ENCODE measurements at places on chromosomes 16 and 17.

GRCh38 chr17:71472809-71473789 is 647.7 kb upstream of the SOX9 start:
- no peak for DNase-seq

- no peak for DNase-seq
These were observed 14.2 kb upstream of the DHRS13 start for GRCh38 chr17:28917029-28917428.

GRCh38 chr16:80500961-80501525 is 39.8 kb upstream of the DYNLRB2 start:
- DNase-seq = no peak

DNA sequence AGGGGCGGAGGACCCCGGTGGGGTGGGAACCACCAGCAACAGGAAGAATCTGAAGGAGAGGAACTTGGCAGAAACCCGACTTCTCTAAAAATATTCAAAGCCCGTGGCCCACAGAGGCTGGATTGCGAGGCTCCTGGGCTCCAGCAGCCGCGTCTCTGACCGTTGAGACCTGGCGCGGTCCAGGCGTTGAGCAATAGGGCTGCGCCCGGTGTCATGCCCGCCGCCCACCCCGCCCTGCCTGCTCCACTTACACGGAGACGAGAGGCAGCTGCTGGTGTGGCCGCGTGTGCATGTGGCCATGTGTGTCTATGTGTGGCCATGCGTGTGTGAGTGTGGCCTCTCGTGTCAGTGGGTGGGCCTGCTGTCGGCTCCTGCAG is 83.6 kb downstream of the IRF8 start:
- peak; percentile 56 for DNase-seq

DNA sequence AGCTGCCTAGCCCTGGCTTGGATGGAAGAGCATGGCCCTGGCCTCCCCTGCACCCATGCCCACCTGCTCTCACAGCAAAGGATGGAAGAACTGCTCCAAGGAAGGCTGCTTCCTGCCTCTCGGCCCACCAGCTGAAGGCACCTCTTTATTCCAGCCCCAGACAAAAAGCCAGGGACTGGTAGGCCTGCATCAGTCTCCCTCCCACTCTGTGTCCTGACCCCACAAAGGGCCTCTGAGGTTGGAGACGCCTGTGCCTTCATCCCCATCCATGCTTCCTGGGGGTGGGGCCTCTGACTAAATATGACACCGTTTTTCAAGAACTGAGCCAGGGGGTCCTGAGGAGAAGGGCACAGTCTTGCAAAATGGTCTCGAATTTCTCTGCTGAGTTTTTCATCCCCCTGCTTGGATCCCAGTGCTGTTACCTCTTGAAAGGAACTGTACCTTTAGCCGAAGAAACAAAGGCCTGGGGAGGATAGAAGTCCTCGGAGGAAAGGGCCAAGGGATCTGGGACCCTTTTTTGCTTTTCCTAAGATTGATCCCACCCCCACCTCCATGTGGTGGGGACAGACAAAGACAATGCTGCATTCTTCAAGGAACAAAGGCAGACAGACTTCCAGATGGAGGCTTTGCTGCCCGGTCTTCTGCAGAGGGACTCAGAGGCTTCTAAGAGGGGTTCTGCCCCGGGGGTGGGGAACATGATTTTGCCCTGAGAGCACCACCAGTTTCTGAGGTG is 5.2 kb downstream of the C17orf50 start:
- no peak for DNase-seq

GRCh38 chr16:23240994-23241393 is 58.4 kb downstream of the SCNN1G start:
- no peak for DNase-seq

DNA sequence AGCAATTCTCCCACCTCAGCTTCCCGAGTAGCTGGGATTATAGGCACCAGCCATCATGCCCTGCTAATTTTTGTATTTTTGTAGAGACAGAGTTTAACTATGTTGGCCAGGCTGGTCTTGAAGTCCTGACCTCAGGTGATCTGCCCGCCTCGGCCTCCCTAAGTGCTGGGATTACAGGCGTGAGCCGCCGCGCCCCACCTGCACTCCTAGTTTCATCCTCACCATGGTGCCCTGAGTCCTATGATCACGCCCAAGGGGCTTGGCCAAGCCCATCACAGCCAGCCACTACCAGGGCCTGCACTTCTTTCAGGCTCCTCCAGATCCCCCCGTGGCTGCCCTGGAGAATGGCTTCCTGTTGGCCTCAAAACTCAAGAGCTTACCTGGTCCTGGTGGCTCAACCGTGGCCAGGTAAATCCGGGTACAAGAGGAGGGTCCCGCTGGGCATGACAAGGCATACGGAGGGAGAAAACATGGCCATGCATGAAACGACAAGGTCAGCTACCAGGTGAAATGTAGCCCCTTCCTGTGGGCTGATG is 20.4 kb upstream of the TFAP4 start:
- DNase-seq = no peak

GRCh38 chr17:80689129-80689619 is 144.5 kb downstream of the RPTOR start:
- DNase-seq = no peak

- peak; percentile 89 for DNase-seq
These were observed 9.3 kb downstream of the HEXIM2 start for GRCh38 chr17:45170931-45171337.

GRCh38 chr16:86432691-86433090 is 77.6 kb upstream of the FOXF1 start:
- DNase-seq = peak; percentile 60

- DNase-seq = no peak
These were observed 34.0 kb downstream of the TRARG1 start for GRCh38 chr17:1313270-1314005.

DNA sequence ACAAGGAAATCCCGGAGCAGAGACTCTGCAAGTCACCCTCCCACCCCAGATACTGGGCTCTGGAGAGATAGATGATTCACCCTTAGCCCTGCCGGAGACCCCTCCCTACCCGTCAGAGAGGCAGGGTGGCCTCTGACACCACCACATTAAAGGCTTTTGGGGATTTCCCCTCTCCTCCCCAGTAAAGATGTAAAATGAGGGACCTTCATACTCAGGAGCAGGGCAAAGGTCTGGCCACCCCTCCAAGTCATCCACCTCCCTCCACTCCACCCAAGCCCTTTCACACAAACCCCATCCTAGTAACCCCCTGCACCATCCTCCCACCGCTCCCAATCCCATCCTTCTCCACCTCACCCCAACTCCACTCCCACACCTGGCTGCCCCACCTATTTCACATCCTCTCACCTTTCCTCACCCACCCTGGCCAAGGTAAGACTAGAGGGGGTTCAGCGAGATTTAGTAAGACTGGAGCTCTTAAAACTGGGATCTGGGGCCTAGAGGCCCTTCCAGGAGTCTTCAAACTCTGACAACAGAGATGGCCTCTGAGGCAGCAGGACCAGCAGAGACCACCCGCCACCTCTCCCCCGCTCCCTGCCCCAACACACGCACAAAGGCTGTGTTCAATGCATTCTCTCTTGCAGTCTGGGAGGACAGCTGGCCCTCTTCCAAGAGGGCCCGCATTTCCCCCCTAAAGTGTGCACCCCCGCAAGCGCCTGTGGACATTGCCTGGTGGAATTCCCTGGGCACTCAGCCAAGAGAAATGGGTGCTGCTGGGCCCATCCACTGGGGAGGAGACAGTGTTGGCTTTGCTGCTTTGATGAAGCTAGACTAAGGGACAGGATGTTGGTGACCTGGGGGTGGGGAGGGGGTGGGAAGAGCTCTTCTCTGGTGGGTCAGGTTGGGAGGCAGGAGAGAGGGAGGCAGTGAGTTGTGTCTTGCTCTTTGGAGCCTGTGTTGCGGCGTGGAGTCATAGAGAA is 1.1 kb downstream of the ABAT start:
- DNase-seq = no peak

DNA sequence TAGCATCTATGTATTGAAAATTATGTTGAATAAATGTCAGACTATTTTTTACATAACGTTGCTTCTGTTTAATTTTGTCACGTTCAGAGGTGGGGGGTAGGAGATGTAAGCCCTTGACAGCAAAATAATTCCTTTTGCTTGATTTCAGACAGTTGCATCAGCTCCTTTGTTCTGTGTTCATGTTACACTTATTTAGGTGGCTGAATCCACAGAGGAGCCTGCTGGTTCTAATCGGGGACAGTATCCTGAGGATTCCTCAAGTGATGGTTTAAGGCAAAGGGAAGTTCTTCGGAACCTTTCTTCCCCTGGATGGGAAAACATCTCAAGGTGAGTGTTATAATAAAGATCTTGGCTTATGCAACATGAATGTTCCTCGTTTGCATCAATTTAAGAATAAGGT is 4.5 kb downstream of the HERPUD1 start:
- DNase-seq = no peak

DNA sequence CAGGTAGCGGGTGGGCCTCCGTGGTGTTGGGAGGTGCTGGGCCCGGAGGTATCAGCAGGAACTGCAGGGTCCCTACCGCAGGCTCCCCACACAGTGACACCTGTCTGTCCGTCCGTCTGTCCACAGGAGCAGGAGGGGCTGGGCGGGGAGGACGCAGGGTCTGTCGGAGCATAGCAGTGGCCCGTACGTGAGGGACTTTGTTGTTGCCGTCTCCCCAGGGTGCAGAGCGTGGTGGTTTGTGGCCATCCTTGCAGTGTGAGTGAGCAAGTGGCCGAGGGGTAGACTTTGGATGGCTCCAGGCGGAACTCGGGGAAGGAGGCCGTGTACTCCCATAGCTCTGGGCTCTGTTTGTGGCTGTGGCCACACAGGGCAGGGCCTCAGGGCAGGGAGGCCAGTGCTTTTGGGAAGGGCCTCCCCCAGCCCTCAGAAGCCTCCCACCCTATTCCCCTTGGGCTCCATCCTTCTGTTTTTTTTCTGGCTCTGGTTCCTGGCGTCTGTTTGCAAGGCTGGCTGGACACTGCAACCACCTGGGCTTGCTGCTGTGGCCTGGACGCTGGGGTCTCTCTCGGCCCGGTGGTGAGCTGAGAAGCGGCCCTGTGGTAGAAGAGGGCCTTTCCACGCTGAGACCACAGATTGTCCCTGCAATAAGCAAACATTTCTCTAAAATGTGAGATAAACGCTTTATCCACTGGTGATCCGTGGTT is 41.0 kb upstream of the ZNF750 start:
- no peak for DNase-seq

DNA sequence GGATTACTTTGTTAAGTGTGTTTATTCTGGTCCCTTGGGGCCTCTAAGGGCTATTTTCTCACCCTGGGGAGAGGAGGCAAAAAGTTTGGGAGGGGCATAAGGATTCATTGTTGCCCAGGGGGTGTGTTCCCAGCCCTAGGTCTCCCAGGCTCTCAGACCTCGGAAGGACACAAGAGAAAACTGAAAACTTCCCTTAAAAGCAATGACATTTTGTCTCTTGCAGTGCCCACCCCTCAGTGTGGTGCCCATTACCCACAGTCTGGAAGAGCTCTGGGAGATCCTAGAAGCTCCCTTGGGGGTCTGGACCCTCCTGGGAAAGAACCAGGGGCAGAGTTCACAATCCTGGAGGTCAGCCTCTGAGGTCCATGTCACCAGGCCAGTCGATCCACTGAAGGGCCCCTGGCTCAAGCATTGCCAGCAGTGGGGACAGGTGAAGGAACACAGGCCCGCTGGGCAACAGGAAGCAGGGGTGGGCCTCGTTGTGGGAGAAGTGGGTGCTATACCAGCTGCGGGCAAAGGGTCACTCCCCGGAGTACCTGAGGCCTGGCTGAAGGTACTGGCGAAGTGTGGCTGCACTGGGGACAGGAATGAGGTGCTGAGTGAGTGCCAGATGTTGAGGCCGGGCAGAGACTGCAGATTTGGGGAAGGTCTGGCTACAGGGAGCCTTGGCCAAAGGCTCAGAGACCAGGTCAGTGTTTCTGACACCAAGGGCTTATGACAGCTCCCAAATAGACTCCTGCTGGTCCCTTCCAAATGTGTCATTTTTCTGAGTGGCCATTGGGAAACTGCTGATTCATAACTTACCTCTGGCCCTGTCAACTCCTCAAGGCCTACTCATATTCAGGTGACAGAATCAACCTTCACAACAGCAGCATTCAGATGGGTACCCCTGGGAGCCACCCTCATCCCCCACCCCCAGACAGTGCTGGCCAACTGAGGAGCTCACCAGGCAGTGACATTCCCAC is 4.6 kb upstream of the ZNF747 start:
- no peak for DNase-seq

DNA sequence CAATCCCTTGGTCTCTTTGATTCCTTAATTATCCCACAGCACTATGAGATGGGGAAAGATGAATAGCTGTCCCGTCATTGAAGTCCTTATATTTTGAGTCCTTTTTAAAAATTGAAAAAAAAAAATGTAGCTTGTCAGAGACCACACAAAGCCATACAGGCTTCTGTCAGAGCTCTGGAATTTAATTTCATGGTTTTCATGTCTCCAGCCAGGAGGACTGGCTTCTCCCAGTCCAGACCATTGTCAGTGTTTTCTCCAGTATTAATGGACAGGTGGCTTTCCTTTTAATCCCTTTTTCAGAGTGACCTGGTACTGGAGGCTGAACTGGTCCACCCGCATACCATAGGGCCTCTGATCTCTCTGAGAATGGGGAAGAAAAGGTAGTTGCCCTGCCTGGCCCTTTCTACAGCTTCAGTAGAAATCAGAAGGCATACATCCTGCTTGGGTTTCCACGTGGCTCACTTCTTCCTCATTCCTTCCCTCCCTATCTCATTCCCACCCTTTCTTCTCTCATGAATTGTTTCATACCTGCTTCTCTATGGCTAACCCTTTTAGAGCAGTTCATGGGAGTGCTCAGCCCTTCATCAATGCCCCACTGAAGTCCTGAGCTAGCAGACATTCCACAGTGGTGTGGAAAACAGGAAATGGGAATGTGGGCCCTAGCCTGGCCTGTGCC is 29.1 kb downstream of the TRIM16 start:
- peak; percentile 71 for DNase-seq

- DNase-seq = no peak
These were observed at the start of gene ATP2A1 for GRCh38 chr16:28878083-28878926. Gene ATP2A1, plus strand, starts transcription at chr16:28878488. Its CDS starts 184 bp downstream, at chr16:28878672.

DNA sequence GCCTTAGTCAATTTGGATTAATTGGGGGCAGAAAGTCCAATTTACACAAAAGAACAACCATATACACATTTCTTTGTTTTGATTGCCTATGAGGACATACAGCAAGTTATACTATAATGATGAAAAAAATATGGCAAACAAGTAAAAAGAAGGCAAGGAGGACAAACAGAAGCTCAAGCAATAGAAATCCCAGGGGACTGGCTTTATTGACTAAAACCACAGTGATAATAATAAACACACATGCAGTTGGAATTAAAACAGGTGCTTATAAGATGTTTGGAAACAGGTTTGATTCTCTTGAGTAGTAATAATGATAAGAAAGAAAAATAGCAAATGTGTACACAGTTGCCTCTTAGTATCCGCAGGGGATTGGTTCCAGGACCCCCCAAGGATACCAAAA is 176.4 kb downstream of the SHISA9 start:
- no peak for DNase-seq

DNA sequence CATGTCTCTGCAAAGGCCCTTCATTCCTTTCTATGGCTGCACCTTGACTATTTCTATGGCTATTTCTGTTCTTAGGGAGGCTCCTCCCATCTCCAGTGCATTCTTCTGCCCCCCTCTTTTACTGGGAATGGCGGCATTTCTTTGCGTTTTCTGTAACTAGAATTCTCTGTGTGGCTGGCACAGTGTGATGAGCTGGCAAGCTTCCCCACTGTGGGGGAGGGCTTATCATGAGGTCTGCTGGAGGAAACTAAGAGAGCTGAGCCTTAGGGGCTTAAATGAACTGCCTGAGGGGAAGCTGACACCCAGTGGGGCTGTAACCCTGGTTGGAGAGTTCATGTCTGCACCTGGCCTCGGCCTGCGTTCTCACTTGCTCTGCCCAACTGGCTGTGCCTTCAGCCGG is 1.5 kb upstream of the CARD14 start:
- no peak for DNase-seq

Measured in ureter (tissue), 1 donor.